ENCODE measurements at places on chromosomes 4 and X.

DNA sequence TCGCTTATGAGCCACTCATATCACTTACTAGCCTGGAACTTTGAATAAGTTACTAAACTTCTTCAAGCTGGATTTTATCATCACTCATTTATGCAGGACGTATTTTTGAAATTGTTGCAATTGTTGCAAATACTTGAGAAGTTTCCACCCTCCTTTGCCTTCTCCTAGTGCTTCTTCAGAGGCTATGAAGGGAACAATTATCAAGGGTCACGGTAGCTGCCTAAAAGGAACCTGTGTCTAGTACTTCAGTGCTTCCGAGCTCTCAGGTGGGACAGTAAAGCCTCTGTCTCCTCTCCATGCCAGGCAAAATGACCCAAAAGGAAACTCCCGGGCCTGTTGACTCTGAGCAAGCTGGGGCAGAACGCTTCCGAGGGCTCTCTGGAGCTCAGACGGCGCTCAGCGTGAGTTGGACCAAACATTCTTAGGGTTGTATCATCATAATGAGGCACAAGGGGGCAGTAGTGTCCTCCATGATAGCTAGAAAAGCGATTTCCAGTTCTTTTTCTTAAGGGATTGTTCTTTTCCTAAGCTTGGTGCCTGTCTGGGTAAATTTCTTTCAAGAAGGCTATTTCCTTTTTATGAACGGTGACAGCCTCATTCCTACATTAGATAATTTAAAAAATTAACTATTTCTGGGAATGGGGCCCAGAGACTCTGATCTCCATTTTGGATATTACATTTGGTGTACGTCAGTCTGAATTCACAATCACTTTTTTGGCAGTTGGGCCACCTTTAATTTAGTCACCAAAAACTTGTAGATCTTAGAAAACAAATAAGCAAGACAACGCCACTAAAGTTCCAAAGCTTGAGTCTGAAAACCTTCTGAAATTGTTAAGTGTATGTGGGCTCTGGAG is 73.1 kb downstream of the PACRGL start:
- peak; percentile 24 for DNase-seq

- no peak for DNase-seq
Observed at GRCh38 chrX:10178866-10179463, 22.2 kb downstream of the CLCN4 start.

- DNase-seq = no peak
Observed at GRCh38 chrX:54029529-54030143, 14.6 kb downstream of the PHF8 start.

- no peak for DNase-seq
Observed at GRCh38 chrX:23980011-23980441, 47.0 kb downstream of the KLHL15 start.

DNA sequence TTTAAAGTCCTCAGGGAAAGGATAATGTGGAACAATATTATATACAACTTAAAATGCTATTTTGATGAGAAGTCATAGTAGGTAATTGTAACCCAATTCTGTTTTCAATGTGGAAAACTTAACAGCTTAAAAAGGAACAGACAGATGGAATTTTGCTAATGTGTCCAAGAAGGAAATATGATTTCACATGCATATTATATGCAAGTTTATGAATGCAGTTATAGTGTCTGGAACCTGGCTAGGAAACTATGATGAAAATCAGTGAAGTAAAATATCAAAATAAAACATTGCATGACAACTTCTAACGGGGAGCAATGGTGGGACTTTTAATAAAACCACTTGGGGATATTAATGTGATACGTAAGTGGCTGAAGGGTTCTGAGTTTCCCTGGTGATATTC is 152.6 kb upstream of the HAND2 start:
- no peak for DNase-seq

DNA sequence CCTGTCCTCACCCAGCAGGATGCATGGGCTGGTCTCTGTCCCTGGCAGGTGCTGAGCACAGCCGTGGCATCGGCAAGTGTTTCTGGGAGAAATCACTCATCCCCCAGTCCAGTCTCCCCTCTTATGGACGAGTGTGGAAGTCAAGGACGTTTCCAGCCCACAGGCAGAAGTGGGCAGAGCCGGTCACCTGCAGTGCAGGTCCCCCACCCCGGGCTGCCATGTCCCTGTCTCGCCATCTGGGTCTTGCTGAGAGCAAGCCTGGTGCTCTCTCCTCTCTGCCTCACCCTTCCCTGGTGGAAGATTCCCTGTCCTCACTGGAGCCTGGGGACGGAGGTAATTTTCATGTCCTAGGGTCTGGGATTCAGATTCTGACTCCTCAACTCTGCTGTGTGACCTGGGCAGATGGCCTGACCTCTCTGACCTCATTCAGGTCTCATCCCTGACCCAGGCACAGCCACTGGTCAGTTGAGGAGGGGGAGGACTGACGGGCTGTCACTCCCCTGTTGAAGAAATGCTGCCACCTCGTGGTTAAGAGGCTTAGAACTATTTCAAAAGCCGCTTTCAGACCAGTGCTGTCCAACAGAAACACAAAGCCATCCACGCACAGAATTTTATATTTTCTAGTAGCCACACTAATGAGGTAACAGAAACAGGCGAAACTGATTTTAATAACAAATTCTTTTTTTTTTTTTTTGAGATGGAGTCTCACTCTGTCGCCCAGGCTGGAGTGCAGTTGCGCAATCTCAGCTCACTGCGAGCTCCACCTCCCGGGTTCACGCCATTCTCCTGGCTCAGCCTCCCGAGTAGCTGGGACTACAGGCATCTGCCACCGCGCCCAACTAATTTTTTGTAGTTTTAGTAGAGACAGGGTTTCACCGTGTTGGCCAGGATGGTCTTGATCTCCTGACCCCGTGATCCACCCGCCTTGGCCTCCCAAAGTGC is 1.8 kb downstream of the CPZ start:
- DNase-seq = peak; percentile 47

GRCh38 chr4:56871371-56871866 is 36.3 kb upstream of the REST start:
- DNase-seq = no peak

DNA sequence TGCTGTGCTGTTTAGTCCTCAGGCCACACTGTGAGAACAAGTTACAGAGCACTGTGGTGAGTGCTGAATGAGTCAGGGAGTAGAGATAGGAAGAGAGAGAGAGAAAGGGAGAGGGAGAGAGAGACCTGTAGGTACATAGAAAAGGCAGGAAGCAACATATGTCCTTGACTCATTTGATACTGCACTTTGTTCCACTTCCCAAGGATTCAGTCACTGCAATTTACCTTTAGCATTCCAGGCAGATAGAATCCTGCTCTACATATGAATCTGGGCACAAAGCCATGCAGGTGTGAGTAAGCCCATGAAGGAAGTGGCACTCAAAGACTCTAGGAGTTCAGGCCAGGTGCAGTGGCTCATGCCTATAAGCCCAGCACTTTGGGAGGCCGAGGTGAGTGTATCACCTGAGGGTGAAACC is 1.0 kb upstream of the DAPP1 start:
- no peak for DNase-seq

DNA sequence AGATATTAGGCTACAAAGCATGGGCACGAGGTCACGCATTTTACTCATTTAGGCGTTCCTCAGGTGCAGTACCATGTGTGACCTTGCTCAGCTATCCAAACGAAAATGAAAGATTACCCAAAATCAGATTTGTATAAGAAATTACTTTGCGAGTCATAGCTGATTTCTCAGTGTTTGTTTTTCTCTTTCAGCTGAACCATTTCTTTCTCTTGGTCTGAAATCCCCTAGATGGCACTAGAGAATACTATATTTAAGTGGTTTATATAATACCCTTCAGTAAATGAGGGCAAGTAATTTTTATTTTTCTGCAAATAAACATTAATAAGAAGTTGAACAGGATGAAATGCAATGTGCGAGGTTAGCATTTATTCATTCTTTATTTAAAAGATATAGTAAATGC is 496.6 kb downstream of the STIM2 start:
- no peak for DNase-seq

GRCh38 chr4:3317011-3317655 is 24.3 kb downstream of the RGS12 start:
- no peak for DNase-seq

DNA sequence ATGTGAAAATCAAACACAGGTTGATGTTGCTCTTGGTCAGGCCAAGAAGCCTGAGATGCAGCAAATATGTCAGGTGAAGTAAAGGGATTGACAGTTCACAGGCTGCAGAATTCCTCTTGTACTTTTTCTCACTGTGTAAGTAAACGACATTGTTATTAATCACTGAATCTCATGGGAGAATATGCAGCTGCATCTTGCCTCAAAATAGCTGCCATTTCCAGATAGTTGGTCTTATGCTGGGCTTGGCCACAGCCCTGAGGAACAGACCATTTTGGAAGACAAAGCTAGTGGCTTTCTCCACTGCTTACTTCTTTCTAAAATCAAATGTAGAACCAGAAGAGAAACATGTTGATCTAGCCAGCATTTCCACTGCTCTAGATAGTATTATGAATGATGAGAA is 403.4 kb upstream of the NR3C2 start:
- DNase-seq = no peak

DNA sequence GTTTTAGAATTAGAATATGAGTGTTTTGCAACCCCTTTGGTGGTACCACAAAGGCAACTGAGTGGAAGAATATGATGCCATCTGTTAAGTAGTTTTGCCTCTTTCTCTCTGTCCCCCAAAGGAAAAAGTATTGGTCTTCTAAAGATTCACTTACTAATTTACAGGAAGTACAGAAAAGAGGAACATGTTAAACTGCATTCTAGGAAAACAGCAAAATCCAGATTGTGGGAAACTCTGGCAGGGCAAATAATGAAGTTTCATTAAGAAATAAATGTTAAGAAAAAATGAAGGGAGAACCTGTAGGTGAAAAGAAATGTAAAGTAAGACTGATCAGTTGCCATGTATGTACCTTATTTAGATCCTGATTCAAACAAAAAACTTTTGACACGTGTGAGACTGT is 39.3 kb downstream of the NSUN7 start:
- no peak for DNase-seq

- no peak for DNase-seq
Observed at GRCh38 chr4:145635630-145636029, 16.4 kb downstream of the MMAA start.

DNA sequence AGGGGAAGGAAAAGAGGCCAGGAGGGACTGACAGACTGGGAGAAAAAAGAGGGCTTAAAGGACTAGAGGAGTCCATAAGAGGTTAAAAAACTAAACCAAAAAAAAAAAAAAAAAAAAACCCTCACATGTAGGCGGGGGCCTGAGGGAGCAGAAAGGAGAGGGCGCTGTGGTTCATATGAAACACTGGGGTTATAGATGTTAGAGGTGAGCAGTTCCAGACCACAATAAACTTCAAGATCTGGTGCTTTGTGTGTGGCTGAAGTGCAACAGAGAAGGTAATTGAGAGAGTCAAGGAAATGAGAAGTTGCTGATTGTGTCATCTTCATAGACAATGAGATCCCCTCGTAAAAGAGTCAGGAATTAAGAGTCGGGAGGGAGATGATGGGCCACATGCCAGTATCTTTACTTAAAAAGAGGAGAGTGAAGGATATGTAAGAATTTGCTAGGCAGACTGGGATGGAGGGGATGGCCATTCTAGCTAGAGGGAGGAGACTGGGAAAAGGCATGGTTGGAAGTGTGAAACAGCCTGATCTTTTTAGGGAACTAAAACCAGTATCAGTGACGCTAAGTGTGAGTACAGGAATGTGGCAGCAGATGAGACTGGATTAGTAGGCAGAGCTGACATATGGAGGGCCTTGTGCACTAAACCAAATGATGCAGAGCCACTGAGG is 18.4 kb upstream of the OGT start:
- DNase-seq = no peak

- DNase-seq = no peak
Observed at GRCh38 chr4:154911097-154911496, 130.0 kb downstream of the RBM46 start.

- no peak for DNase-seq
Observed at GRCh38 chrX:155148724-155149537, 67.3 kb upstream of the VBP1 start.

- no peak for DNase-seq
Observed at GRCh38 chrX:10828640-10829039, 208.3 kb upstream of the MID1 start.

GRCh38 chr4:40722576-40723161 is 27.1 kb upstream of the NSUN7 start:
- DNase-seq = no peak

GRCh38 chrX:113124693-113125092 is 284.1 kb upstream of the AMOT start:
- no peak for DNase-seq

GRCh38 chr4:101651778-101652177 is 138.8 kb upstream of the BANK1 start:
- no peak for DNase-seq

DNA sequence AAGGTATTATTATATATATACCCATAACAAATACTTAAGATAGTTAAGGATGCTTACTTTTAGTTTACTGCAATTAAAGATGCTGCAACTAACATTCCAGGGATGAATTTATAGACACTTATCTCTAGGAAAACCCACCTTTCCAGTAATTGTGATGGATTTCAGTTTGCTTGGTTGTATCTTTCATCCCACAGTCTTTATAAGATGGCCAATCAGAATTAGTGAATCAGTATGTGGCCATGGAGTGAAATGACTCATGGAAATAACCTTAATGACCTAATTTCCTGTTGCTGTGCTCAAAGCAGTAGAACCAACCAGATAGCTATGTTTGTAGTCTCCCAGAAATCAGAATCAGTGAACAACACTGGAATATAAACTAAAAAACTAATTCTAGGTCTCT is 26.4 kb downstream of the MOSPD2 start:
- no peak for DNase-seq

- DNase-seq = no peak
Observed at GRCh38 chrX:133636009-133636408, 220.7 kb upstream of the GPC4 start.

- no peak for DNase-seq
Observed at GRCh38 chr4:106201373-106201772, 114.6 kb downstream of the TBCK start.

- no peak for DNase-seq
Observed at GRCh38 chr4:13963601-13964000, 336.1 kb upstream of the BOD1L1 start.

DNA sequence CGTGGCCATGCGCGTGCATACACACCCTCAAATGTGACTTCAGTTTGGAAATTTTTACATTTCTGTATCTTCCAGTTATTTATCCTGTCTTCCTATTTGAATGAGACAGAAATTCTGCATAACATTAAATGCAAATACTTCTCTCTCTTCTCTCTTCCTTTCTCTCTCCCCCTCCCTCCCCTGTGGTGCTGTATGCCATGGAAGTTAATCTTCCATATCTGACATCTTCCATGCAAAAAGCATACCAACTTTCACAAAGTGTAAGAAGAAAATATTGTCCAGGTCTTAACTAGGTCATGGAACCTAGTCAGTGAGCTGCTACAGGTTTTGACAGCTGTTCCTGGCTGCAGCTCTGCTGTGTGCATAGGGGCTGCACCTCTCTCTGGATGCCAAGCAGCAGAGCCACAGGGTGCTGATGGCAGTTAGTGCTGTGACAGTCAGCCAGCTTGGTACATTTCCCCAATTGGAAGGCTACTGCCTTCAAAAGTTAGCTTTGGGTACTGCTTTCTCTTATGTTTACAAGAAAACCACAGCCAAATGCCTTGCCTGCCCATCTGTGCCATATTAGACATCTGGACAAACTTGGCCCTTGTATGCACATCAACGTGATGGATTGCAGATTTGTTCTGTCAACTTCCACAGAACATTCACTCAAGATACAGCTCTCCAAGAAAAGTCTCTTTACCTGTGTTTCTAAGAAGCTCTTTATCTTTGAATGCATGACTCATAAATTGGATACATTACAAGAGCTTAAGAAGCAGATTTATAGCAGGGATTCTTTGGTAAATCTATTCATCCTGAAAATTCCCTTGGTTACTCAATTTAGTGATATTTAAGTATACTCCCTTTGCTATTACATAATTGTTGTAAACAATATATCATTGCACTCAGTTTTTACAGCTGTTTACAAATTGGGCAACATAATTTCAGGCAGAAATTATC is 623.8 kb downstream of the EPHA5 start:
- DNase-seq = no peak
